ENCODE measurements at places on chromosomes 1 and 21.
A peak's percentile ranks its signal among the peaks of the same experiment; 100 is the strongest.

- DNase-seq: no peak
Observed at GRCh38 chr1:203306089-203306964, 1.0 kb downstream of the BTG2 start.

GRCh38 chr21:35005077-35005476 is 44.0 kb downstream of the RUNX1 start:
- no peak for DNase-seq

GRCh38 chr1:153538315-153538821 is 2.4 kb downstream of the S100A5 start:
- no peak for DNase-seq

- no peak for DNase-seq
Observed at GRCh38 chr1:12772520-12772919, 1.0 kb upstream of the PRAMEF12 start.

DNA sequence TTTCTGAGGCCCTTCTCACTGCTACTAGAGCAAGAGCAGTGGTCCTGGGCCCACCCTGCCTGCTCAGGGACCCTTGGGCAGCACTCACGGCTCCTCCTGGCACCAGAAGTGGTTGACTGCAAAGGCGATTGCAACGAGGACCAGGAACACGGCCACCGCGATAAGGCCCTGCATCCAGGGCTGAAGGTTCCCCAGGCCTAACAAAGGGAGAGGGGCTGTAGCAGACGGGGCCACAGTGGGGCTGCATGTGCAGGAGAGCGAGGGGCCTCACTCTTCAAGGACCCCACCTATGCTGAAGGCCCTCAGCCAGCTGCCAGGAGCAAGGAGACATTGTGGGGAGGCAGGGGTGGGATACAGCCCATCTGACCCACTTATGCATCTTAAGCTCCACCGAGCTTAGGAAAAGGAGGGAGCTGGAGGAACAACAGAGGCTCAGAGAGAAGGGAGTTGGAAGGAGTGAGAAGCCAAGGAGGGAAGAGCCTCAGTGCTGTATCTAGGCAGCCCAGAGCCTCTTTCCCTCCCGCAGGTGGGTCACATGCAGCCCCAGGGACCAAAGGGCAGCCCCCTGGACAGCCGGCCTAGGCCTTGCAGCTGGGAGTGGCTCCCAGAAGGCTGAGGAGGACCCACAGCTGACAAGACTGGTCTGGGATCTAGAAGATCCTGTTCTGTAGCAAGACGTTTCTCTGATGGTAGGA is 2.5 kb downstream of the PDZK1IP1 start:
- DNase-seq: no peak

DNA sequence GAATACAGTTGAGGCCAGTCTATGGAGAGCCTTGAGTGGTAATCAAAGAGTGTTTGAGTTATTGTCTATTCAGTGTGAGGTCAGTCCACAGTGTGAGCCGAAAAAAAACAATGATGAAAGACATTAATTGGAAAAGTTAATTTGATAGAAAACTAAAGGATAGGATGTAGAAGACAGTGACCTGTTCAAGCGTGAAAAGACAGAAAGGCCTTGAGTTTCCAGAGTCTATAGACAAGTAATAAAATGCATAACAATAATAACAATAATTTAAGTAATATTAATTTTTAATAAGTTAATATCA is 90.4 kb downstream of the SLC30A10 start:
- DNase-seq: no peak

- DNase-seq: peak; percentile 53
Observed at GRCh38 chr1:77126307-77126706, 92.9 kb downstream of the PIGK start.

GRCh38 chr1:20440785-20441200 is 45.2 kb downstream of the CAMK2N1 start:
- DNase-seq: no peak

GRCh38 chr1:193417945-193418744 is 231.7 kb upstream of the B3GALT2 start:
- DNase-seq: no peak

GRCh38 chr1:42002220-42002619 is 83.5 kb upstream of the HIVEP3 start:
- DNase-seq: no peak

DNA sequence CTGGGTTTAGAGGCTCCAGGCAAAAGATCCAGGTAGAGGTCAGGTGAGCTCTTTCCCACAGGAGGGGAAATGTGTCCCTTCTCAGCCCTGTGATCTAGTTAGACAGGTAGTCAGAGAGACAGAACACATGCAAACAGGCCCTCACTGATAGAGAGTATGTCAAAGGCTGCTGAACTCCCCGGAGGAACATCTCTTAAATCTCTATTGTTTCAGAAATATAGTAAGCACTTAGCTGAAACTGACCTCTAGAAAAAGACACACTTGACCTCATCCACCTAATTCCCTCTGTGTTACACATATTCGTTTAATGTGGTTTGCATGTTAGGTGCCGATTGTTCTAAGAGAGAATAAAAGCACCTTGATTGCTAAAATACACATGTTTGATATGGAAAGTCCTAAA is 23.3 kb downstream of the SUSD4 start:
- DNase-seq: no peak

DNA sequence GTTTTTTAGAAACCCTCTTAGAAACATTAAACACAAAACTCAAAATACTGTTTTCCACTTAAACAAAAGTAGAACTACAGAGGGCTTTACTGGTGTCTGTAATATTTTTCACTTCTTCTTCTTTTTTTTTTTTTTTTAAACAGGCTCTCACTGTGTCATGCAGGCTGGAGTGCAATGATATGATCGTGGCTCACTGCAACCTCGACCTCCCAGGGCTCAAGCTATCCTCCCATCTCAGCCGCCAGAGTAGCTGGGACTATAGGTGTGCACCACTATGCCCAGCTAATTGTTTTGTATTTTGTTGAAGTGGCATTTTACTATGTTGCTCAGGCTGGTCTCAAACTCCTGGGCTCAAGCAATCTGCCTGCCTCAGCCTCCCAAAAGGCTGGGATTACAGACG is 194.8 kb downstream of the DAB1 start:
- DNase-seq: no peak

- no peak for DNase-seq
Observed at GRCh38 chr1:4137621-4138415, 237.7 kb upstream of the C1orf174 start.

- DNase-seq: no peak
Observed at GRCh38 chr1:45769261-45769932, 18.9 kb upstream of the IPP start.

DNA sequence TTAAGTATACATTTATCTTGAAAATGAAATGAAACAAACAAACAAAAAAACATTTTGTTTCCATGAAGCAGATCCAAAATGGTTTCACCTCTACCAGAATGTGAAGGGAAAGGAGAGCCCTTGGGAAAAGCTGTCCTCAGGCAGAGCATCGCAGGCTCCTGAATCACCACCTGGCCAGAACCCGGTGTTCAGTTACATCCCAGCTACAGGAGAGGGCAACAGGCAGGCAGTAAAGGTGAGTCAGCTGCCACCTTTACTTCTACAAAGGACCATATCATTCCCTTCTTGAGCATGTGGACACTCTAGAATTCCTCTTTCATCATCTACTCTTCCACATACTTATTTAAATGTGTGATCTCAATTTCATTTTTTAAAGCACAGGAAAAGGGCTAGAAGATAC is 151.2 kb downstream of the PIGK start:
- no peak for DNase-seq

DNA sequence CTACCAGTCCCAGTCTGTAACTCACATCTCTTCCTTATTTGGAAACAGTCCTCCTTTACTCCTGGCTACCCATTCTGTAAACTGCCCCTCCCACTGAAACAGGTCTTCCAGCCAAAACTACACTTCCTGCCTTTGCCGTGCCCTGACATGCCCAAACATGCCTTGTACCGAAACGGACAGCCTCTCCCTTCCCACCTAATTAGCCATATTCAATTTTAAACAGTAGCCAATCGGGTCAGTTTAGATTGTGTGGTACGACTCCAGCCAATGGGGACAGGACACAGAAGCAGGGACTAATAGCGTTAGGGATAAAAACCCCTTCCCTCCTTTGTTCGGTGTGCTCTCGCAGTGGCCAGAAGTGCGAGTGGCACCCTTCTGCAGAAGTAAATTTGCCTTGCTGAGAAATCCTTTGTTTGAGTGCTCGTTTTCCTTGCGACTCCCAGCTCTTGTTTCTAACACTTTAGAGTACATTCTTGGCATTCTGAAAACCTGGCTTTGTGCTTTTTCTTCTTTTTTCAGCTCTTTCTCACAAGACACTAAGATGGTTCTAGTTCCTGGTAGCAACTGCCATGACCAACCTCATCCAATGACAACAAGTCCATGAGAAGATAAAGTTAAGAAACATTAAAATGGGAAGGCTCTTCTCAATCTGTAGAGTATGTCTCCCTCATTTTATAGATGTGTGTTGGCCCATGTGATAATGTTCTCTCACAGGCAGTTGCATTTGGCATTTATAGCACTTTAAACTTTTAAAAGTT is 325.1 kb upstream of the GREM2 start:
- no peak for DNase-seq

DNA sequence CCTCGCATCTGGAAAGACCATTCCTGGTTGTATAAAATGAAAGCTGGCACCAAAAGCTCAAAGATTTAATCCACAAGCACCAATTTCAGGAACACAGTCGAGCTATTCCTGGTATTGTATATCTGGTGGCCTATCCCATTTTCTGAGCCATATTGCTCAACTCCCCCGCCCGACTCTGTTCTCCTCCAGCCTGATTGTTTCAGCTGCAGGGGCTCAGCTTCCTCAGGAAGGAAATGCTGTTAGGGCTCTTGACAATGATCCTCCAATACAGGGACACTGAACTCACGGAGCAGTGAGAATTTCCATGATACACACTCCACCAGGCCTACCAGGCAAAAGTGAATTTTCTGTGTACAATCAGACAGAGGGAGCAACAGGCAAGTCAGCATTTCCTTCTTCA is 16.9 kb upstream of the TDRD10 start:
- DNase-seq: no peak

GRCh38 chr21:42049578-42050430 is 21.3 kb upstream of the UMODL1 start:
- no peak for DNase-seq

- DNase-seq: no peak
Observed at GRCh38 chr21:35984654-35985361, 75.5 kb downstream of the SETD4 start.

DNA sequence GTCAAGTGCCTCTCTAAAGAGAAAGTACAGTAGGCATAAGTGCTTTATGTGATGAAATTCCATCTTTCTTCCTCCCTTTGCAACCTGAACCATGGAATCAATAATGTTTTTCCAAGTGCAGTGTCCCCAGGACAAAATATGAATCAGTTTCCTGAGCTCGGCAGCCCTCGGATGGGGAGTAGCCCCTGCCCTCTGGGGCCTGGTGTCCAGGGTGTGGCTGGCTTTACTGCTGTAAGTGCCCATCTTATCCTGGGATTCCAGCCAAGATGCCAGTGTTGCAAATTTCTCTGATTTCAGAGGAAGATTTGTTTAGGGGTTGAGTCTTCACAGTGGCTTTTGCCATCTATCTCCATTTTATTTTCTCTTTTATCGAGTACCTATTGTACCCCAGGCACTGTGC is 40.5 kb upstream of the SRP9 start:
- DNase-seq: no peak

DNA sequence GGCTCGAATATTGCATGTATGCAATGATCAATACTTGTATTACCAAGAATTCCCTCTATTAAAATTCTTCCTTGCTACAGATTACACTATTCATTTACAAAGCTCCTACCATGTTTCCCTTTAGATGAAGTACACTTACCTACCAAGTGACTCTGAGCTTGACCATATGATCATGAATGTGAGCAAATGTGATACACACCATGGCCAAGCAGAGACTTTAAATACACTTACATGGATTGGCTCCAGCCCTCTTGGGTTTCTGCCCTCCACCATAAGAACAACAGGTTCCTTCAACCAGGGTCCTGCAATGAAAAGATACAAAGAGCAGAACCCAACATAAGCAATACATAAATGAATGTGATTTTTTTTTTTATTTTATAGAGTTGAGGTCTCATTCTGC is 30.0 kb downstream of the LRRC52 start:
- DNase-seq: no peak

DNA sequence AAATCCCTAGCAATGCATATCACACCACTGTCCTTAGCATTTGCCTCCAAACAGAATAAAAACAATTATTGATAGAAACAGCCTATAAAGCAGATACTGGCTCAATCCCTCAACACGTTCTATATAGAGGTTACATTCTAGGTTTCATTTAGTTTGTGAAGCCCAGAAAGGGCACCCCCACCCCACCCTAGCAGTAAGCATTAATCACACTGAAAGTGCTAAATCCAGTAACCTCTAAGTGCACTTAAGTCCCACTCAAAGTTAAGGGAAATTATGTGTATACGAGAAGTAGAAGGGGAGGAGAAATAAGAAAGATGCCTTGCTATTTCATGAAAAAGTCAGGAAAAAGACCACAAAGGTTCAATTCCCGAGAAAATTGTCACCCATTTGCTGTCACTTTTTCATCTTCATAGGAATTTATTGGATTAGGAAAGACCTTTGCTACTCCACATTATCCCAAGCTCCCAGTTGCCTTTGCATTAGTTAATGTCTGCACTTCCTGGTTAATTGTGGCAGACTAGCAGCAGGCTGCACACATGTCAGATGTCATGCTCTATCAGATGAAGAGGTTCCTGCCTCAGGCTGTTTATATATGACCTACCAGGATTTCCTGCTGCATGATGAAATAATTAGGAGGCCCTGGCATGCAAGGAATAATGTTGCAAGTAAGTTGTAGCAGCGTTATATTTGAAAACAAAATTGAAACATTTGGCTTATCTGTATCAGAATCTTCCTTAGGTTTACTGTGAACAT is 54.5 kb upstream of the LHX8 start:
- DNase-seq: no peak

- no peak for DNase-seq
Observed at GRCh38 chr21:34205811-34206571, 132.6 kb downstream of the MRPS6 start.

GRCh38 chr1:232952514-232953499 is 2.4 kb downstream of the NTPCR start:
- DNase-seq: no peak

GRCh38 chr1:110765640-110766335 is 91.0 kb upstream of the KCNA3 start:
- DNase-seq: no peak

DNA sequence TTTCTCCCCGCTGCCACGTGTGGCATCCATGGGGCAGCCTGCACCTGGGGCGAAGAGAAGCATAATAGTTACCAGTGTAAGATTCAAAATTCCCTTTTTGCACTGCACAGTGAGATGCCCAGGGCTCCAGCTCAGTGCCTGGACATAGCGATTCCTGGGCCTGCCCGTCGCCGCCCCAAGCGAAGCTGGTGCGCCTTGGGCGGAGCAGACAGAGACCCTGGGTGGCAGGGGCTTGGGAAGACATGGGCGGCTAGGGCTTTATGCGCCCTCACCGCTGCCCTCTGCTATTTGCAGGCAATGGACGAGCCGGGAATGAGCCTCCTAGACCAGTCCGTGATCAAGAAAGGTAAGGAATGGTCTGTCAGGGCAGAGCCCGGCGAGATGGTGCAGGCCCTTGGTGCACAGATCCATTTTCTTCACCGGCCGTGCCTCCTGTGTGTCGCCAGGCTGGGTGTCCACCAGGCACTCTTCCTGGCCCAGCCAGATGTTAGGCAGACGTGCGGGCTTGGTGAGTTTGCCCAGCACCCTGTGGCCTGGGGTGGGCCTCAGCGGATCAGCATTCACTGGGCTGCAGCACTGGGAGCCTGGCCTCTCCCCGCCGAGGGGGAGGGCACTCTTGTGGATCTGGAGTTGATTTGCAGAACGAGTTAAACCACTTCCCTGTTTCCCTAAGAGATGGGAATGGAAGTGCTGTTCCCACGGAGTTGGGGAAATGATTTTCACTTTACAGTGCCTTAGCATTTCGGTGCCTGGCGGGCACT is 1.7 kb downstream of the TFAP2E start:
- DNase-seq: no peak

- DNase-seq: no peak
Observed at GRCh38 chr1:17825273-17826164, 70.4 kb downstream of the ACTL8 start.

Data from amniotic stem cell (primary cell).